ENCODE measurements at places on chromosomes 6 and 20. TPM values are rescaled to one million over a fixed set of nuclear protein-coding genes. Genes with fewer than 3 reads are reported as not detected.

- no peak for DNase-seq
Observed at GRCh38 chr20:23080521-23080920, 5.6 kb downstream of the CD93 start.

DNA sequence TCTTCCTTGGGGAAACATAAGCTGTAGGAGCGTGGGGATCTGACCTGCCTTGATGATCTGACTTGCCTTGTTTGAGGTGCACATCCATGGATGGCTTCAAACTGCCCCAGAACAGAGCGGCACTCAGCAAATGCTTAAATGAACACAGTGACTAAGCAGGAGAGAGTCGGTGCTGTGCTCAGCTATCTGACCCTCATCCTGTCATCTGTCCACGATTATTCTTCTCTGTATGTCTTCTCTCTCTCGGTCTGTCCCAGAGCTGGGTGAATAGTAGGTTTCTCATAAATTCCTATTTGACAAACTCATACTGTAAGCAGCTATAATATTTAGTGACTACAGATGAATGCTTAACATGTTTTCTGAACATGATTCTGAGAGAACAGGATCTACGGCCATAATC is 37.3 kb downstream of the TRAM2 start:
- no peak for DNase-seq

GRCh38 chr20:47281376-47281775 is 75.1 kb downstream of the ZMYND8 start:
- no peak for DNase-seq

DNA sequence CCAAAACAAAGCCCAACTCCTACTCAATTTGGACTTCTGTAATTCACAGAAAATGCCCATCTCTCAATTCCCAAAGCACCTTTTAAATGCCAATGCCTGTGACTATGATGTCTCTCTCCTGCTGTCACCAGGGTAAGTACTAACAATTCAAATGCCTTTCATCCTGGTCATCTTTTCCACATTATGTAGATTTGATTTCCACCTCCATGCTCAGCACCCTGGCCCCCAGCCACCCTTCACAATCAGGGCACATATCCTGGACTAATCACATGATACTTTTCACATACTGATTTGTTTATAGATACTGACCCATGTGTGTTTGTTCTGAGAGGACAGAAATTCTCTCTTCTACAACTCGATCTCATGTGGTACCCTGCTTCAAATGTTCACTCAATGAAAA is 236.3 kb downstream of the PTPRK start:
- DNase-seq = no peak

- no peak for DNase-seq
Observed at GRCh38 chr6:168016721-168017525, 19.5 kb downstream of the KIF25 start.

Gene RAE1
- 66.4 TPM for polyA plus RNA-seq

- DNase-seq = no peak
Observed at GRCh38 chr6:34587851-34588250, 31.7 kb upstream of the SPDEF start.

DNA sequence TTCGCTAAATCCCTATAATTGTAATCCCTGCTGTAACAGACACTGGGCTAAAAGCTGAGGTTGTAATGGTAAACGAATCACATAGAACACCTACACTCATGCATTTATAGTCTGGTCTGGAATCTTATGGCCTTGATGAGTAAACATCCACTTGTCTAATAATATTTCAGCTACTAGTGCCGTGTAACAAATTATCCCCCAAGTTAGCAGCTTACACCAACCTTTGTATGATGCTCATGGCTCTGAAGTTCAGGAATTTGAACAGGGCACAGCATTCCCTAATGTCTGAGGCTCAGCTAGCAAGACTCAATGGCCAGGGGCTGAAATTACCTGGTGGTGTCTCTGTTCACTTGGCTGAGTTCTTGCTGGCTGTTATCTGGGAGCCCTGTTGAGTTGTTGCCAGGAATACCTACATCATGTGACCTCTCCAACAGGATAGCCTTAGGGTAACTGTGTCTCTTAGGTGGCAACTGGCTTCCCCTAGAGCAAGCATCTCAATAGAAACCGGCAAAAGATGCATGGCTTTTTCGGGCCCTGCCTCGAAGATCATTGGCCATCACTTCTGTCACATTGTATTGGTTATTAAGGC is 100.9 kb upstream of the TMEM170B start:
- no peak for DNase-seq

DNA sequence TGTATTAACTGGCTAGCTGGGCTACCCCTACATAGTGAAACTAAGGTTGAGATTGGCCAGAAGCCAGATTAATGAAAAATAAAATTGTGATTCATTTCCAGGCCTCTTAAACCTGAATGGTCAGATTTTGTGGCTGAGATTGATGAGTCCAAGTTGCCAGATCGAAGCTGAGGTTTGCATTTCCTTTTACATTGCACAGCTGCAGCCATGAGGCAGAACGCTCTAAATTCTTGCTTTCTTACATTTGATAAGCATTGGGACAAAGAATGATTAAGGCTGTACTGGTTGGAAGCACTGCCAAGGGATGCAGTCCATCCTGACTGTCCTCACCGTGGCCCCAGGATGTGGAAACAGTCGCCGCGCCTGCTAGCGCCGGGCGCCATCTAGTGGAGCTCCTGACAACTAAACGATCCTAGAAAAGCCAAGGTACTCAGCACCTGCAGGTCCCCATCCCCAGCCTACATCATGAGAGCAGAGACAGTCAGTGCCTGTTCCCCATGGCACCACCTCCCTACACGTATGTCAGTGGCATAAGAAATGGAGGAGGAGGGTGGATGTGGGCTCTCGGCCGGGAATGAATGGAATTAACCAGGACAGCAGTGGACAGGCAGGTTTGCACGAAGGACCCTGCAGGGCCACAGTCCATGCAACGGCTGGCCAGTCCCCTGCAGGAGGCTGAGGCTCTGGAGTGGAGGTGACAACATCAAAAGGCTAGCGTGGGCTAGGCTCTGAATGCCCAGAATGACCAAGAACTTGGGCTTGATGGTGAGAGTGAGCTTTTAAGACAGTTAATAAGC is 19.0 kb downstream of the PXDC1 start:
- no peak for DNase-seq

Gene CLPSL2
- not detected for polyA plus RNA-seq

DNA sequence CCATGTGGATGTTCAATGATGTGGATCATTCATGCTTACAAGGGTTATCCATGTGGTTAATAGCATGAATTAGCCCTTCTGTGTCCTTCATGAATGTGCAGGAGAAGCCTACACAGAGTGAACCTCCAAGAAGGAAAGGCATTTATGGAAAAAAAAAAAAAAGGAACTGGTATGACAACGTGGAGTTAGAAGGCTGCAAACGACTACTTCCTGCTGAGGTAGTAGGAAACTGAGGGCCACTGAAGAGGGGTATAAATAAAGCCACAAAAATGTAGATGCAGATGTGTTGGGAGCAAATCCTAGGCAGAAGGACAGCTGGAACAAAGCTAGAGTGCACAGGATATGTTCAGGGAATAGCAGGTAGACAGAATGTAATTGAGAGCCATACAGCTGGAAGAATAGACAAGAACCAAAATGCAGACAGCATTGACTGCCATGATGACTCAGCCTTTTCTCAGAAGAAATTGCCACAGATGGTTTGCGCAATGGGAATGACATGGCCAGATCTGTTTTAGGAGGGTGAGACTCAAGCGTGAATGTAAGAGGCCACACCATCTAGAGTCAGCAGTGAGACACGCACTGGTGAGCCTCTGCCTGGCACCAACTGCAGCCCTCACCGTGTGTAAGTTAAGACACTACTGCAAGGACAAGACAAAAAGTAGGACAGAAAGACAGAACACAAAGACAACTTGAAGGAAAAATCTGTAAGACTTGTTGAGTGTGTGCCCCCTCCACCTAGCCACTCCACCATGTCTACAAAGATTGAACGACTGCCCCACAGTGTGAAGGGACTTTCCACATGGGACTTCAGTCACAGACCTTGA is 79.8 kb downstream of the KIF13A start:
- DNase-seq = no peak

GRCh38 chr6:34573567-34574183 is 17.5 kb upstream of the SPDEF start:
- no peak for DNase-seq

DNA sequence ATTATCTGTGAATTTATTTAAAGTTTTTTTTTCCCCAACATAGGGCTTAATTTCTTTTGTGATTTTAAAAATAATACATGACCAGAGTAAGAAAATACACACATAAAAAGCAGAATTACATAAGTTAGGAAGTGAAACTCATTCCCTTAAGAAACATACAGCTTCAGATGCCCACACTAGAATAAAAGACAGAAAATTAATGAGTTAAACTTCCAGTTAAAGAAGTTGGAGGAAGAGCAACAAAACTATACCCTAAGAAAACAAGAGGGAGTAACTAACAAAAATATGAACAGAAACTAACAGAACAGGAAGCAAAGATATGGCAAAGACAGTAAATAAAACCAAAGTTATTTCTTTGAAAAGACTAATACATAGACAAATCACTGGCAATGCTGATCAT is 107.6 kb upstream of the CEP85L start:
- no peak for DNase-seq

DNA sequence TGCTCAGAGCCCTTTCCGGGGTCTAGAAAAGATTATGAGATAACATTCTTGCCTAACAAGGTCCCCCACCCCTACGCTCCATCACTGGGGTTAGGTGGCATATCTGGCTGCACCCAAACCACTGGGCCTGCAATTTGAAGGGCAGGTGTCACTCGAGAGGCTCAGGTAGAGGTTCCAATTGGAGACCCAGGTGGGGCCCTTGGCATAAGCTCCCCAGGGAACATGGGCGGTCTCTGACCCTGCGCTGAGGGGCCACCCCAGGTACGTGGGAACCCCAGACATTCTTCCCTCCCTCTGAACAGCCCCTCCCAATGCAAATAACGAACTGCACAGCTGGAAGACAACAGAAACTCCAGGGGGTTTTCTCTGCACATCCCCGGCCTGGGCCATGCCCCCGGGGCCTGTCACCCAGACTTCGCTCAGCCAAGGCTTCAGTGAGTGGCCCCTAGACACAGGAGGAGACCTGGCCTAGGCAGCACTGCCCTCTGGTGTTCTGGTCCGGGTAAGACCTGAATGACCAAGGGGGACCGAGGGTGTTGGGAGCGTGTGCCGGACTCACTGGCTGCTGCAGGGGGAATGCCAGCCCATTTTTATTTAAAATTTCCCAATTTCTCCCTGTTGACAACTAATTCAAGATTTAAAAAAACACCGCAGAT is 47.5 kb downstream of the DSTN start:
- DNase-seq = peak; percentile 50

DNA sequence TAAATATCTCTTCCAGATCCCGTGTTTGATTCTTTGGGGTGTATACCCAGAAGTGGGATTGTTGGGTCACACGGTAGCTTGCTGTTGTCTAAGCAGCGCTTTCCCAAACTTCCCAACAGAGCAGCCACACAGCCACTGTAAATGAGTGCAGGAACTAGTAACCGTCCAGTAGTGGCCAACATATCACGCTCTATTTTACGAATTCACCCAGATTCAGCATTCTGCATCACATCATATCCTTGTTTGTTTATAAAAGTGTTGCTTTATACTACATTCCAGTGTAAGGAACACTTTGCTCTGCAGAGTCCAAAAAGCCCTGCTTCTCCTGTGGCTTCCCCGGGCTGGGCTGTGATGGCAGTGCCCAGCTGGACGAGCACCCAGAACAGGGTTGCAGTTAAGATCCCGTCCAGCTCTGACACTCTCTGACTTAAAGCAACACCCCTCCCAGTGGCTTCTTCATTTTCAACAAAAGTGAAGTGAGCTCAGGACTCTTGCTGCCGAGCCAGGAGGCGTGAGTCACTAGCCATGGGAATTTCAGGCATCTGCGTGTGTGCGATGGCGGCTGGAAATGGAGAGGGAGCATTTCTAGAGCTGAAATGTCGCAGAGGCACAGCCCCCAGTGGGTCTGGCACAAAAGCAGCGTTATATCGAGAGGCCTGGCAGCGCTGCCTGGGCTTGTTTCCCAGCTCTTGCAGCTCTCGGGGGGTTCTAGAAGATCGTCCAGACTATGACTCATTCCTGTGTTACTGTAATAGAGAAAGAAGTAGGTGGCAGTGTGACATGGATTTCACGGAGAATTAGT is 216.3 kb upstream of the ECI2 start:
- DNase-seq = no peak

GRCh38 chr6:101352316-101352715 is 41.2 kb upstream of the GRIK2 start:
- DNase-seq = peak; percentile 35

- DNase-seq = no peak
Observed at GRCh38 chr6:92052513-92052912, 1366.8 kb downstream of the EPHA7 start.

DNA sequence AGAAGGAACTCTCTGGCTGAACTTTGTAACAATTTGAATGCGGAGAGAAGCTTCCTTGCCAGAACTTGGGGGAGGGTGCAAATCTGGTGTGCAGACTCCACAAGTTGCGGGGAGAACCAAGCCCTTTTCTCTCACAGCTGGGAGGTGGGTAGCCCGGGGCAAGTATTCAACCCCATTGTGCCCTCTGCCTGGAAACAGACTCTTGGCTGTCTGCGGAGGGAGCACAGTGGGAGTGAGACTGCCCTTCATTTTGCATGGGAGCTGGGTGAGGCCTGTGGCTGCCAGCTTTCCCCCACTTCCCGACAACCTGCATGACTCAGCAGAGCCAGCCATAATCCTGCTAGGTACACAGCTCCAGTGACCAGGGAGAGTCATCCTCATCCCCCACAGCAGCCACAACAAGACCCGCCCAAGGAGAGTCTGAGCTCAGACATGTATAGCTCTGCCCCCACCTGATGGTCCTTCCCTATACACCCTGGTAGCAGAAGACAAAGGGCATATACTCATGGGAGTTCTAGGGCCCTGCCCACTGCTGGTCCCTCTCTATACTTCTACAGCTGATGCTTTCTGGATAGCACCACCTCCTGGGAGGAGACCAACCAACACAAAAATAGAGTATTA is 29.4 kb upstream of the TPD52L1 start:
- no peak for DNase-seq

- DNase-seq = no peak
Observed at GRCh38 chr6:115668211-115668610, 392.5 kb downstream of the FRK start.

Gene FAM217A
- 3.9 TPM for polyA plus RNA-seq

Gene SMPDL3A
- 13.7 TPM for polyA plus RNA-seq

DNA sequence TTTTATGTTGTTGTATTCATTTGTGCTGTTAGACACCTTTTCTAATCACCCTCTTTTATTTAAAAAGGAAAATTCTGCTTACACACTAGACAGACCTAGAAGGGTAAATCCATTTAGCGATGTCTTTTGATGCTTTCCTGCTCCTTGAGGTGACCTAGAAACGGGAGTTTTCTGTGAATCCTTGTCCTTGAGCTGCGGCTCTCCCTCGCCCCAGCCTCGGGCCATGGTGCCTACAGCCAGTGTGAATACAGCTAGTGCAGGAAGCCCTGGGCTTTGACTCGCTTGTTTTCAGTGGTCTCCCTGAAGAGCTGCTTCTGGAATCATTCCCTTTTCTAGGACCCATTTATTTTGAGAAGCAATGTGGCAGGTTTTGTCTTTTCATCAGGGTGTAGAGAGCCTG is 17.6 kb upstream of the ADRM1 start:
- DNase-seq = no peak

GRCh38 chr20:63513207-63513606 is 7.4 kb upstream of the PPDPF start:
- no peak for DNase-seq

Gene ERVFRD-1
- 0.13 TPM for polyA plus RNA-seq

Data from left kidney (tissue), 8 donors.